ENCODE measurements at places on chromosomes 3 and 15. TPM values are rescaled to one million over a fixed set of nuclear protein-coding genes. Genes with fewer than 3 reads are reported as not detected.

DNA sequence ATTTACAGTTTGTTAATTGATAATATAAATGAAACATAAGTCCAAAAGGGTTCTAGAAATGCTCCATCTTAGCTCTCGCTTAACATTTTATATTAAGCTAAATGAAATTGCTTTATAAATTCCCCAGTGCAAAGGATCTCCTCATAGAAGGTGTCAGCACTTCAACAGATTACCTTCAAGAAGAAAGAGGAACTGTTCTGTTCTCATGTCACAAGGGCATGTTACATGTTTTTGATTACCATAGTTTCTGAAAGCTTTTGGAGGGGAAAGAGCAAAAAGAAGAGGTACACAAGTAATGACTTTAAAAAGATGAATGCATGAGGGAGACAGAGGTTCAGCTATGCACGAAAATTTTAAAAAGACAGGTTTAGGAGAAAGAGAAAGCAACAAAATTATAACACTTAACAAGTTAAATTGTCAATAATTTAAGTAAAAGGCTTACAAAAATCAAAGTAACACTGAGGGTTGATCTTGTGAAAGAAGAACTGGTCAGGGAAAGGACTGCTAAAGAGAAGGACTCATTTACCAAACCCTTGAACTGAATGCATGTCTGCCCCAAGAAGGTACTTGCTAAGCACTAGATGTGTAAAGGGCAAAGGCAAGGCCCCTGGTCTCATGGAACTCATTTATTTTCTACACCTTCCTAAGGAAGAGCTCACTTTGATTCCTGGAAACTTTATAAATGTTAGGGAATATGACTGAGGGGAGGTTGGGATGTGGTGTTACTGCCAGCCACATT lies 45.1 kb downstream of the CCDC191 start:
- no peaks in the 10 kb centered on the region for H3K4me1 ChIP-seq
- no peaks in the 10 kb centered on the region for H3K36me3 ChIP-seq
- no peaks in the 10 kb centered on the region for H3K27me3 ChIP-seq
- no peak overlapping the region for H3K4me3 ChIP-seq

DNA sequence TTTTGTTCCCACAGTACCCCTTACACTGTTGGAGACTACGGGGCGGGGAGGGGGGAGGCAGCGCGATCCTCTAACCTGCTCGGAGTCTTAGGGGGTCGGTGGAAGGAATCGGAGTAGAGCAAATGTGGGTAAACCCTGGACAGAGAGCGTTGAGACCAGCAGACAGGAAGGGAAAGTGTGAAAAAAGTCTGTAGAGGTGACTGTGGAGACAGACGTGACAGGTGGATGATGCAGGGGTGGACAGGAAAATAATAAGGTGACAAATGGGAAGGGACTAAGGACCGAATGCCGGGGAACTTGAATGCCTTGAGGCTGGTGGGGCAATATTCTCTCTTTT lies 424 bp downstream of the EAF2 start:
- H3K4me1 ChIP-seq, result peaks cover 29% of the 10 kb centered on the region
- no peak for DNase-seq
- peak overlapping the region; percentile 97 for H3K4me3 ChIP-seq
- peak overlapping the region; percentile 87 for H3K27ac ChIP-seq
- H3K36me3 ChIP-seq, result peaks cover 11% of the 10 kb centered on the region

Gene RTP1
- not detected for total RNA-seq

GRCh38 chr15:48530528-48530927 lies 115.0 kb downstream of the FBN1 start:
- no peak overlapping the region for H3K4me3 ChIP-seq
- peak overlapping the region; percentile 42 for H3K27ac ChIP-seq
- H3K36me3 ChIP-seq, result peaks cover 96% of the 10 kb centered on the region
- peaks cover 23% of the 10 kb centered on the region for H3K27me3 ChIP-seq

- no peak overlapping the region for H3K27ac ChIP-seq
- H3K36me3 ChIP-seq, result no peaks in the 10 kb centered on the region
- H3K4me1 ChIP-seq, result no peaks in the 10 kb centered on the region
- H3K4me3 ChIP-seq, result no peak overlapping the region
- no peak for DNase-seq
- no peaks in the 10 kb centered on the region for H3K27me3 ChIP-seq
These were observed 276.5 kb downstream of the EDEM1 start for GRCh38 chr3:5463991-5464390.

DNA sequence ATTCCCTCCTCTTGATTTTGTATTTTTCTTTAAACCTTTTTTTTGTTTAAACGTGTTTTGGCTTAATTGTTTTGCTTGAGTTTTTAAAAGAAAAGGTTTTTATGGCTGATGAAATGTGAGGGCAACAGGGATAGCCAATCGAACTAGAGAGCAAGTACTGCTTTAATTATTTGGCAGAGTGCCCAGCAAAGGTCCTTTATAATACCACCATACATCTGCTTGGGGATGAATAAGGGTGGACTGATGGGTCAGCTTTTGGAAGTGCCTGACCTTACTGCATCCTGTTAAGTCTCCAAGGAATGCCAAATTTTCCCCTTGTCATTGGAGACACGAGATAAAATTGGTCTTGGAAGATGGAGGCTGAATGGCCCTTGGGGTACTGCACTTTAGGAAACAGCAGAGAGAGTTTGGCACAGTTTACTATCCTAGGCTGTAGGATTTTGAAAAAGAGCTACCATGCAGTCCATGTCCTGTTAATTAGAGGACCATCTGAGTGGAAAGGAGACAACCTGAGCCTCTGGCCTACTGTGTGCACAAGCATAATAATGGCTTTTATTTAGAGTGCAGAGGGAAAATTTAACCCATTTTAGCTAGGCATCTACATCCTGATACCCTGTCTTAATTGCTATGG lies 19.8 kb upstream of the MTHFS start:
- no peak for DNase-seq
- H3K4me3 ChIP-seq, result no peak overlapping the region
- H3K27me3 ChIP-seq, result no peaks in the 10 kb centered on the region

- no peak overlapping the region for H3K4me3 ChIP-seq
- H3K27me3 ChIP-seq, result peaks cover 3% of the 10 kb centered on the region
- H3K27ac ChIP-seq, result no peak overlapping the region
- no peak for DNase-seq
- H3K4me1 ChIP-seq, result peaks cover 32% of the 10 kb centered on the region
- H3K36me3 ChIP-seq, result no peaks in the 10 kb centered on the region
These were observed 13.4 kb downstream of the IL12A start for GRCh38 chr3:160001850-160002623.

DNA sequence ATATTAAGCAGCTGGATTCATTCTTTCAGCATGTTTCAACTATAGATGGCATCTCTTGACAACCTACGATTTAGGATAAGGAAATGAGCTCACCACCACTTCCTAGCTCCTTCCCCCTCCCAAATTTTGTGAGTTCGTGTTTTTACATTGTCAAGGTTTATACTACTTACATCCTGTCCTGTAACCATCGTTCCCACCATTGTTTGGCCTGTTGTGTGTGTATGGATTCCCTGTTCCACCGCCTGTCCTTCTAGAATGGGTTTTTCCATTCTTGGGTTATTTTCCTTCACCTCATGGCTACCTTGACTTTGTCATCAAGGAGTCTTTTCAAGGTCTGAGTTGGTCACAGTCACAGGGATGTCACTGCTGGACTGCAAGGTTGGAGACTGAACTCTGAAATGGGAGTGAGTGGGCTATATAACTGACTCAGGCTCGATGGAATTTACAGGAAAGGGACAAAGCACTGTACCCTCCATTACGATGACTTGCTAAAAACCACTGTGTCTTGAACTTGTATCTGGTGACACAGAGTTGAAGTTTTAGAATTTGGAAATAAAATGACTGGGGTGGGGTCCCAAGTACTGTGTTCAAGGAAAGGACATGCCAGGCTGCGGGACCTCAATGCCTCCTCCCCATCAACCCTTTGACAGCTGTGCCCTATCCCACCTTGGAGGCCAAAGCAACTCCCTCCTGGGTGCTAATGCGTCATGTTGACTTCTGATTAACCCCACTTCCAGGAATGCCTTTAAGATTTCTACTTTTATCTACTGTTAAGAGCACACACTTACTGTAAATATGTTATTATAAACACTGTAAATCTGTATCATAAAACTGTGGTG lies 66.8 kb upstream of the BLM start:
- peak overlapping the region; percentile 41 for H3K4me3 ChIP-seq
- H3K27ac ChIP-seq, result peak overlapping the region; percentile 77
- H3K36me3 ChIP-seq, result no peaks in the 10 kb centered on the region
- H3K27me3 ChIP-seq, result peaks cover 2% of the 10 kb centered on the region
- H3K4me1 ChIP-seq, result peaks cover 25% of the 10 kb centered on the region

DNA sequence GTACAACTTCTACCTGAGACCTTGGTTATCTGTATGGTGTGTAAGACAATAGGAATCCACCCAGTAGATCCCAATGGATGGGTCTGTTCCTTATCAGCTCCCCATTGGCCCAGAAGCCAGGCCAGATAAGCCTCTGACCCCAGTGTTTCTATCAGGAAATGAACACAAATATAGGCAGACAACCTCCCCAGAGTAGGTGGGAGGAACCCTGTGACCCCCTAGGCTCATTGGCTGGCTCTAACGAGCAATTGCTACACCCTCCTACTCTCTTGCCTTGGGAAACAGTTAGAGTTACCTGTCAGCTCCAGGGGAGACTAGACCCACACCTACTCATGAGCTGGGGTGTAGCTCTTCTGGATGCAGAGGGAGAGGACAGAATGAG lies 299.9 kb downstream of the UACA start:
- no peak overlapping the region for H3K27ac ChIP-seq
- H3K27me3 ChIP-seq, result peaks cover 35% of the 10 kb centered on the region
- no peak overlapping the region for H3K4me3 ChIP-seq
- H3K36me3 ChIP-seq, result no peaks in the 10 kb centered on the region

Gene PCYT1A
- total RNA-seq, result 80.0 TPM
